ENCODE measurements at places on chromosomes 11 and 22.

DNA sequence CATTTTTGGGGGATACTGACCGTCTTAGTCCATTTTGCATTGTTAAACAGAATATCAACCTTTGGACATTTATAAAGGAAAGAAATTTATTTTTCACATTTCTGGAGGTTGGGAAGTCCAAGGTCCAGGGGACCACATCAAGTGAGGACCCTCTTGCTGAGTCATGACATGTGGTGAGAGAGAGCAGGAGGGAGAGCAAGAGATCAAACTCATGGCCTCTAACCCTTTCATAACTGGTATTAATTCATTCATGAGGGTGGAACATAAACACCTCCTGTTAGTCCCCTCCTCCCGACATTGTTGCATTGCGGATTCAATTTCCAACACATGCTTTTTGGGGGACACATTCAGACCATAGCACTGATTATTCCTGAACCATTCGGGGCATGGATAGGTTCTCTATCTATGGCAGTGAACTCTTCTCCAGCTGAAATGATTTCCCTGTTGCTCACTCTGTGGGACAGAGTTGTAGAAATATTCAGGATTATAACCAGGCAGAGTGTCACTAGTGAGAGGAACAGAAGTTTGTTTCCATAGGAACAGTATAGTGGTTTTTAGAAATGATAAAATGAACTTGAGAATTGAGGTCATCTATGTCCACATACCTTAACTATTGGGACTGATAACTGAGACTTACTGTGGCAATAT is 88.2 kb upstream of the OR9Q1 start:
- DNase-seq, result no peak

GRCh38 chr22:46619830-46620501 is at the start of gene GRAMD4:
Gene GRAMD4 (plus strand): TSS chr22:46620386. CDS start chr22:46626800, 6,414 bp downstream.
- DNase-seq, result no peak

DNA sequence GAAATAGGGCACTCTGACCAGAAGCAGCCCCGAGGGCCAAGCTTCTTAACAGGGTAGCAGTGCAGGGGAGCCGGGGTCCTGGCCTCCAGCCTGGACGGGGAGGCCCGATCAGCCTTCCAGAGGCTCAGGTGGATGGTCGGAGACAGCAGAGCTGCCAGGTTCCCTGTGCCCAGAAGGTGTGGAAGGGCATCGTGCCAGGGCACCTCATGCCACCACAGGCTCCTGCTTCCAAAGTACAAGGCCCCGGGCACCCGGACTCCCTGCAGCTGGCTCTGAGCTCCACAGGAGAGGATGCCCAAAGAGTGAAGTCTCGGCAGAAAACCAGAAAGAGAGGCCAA is 14.3 kb downstream of the EHD1 start:
- DNase-seq, result no peak

DNA sequence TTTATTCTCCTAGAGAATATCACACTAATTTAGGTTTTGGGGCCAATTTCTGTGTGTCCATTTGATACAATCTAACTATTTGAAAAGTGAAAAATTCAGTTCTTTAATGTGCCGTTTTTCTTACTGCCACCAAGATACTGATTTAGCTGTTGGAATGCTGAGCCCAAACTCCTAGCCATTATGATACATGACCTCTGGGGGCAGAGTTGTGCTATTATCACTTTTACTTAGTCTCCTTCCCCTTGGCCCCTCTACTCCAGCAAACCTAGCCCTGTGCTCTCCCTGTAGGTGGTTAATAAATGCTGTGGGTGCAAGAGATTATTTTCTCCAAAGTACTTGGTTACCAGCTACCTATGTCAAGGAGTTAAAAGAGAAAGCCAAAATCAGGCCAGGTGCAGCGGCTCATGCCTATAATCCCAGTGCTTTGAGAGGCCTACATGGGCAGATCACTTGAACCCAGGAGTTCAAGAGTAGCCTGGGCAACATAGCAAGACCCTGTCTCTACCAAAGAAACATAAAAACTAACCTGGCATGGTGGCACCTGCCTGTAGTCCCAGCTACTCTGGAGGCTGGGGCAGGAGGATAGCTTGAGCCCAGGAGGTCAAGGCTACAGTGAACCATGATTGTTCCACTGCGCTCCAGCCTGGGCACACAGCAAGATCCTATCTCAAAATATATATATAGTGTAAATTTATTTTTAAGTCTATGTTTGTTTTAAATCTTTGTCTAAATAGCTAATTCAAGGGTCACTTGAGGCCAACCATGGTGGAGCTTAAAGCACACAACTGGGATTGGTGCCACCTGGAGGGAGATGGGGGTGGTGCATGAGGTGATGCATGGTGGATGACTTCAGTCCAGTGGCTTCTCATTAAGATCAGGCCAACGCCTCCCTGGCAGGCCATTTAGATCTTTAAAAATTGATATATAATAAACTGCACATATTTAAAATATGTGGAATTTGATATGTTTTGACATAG is 193.2 kb upstream of the PLET1 start:
- no peak for DNase-seq

DNA sequence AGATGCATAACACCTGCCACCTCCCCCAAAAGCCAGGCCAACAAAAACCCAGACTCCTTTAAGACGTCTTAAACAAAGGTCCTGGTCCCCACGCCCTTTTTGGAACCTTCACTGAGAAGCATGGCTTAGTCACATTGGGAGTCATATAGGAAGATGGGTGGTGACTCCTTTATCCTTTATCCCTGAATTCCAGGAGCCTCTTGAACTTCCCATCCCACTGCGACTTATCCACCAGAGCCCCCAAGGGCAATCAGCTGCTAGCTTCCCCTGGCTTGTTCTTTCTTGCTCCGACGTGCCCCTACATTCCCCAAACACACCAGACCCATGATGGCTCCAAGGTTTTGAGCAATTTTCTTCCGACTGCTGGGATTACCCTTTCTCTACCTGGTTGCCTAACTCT is 567.0 kb upstream of the CADM1 start:
- no peak for DNase-seq

- DNase-seq, result no peak
These were observed 2.6 kb downstream of the ANKRD13D start for GRCh38 chr11:67291481-67292381.

DNA sequence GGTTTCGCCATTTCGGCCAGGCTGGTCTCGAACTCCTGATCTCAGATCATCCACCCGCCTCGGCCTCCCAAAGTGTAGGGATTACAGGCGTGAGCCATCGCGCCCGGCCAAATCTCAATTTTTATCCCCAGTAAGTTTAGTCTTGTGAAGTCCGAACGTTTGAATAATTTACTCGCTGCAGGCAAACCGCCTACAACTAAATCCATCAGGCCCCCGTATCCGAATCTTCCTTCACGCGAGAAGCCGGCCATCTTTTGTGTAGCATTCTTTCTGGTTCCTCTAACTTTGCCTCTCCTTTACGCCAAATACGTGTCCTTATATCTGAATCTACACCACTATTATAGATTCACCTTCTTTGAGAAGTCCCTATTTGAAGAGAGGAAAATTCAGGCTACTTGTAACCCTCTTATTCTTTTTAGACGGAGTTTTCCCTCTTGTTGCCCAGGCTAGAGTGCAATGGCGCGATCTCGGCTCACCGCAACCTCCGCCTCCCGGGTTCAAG is 581 bp upstream of the EIF3L start:
- DNase-seq, result peak; percentile 46

GRCh38 chr11:66291706-66292542 is at the start of gene TMEM151A:
Gene TMEM151A (plus strand): TSS chr11:66291894. CDS start chr11:66292014, 120 bp downstream.
- DNase-seq, result peak; percentile 48

DNA sequence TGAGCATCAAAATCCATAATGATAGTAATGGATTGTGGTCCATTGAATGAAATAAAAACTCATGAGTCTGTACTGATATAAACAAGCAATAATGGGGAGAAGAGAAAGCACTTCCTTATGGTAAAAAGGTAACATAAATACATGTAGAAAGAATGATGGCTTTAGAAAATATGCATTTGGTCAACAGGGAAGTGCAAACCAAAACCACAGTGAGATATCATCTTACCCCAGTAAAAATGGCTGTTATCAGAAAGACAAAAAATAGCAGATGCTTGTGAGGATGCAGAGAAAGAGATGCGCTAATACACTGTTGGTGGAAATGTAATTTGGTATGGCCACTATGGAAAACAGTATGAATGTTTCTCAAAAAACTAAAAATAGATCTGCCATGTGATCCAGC is 6.9 kb upstream of the MMP20 start:
- DNase-seq, result no peak

GRCh38 chr11:121337740-121338272 is 45.2 kb downstream of the SC5D start:
- DNase-seq, result no peak

DNA sequence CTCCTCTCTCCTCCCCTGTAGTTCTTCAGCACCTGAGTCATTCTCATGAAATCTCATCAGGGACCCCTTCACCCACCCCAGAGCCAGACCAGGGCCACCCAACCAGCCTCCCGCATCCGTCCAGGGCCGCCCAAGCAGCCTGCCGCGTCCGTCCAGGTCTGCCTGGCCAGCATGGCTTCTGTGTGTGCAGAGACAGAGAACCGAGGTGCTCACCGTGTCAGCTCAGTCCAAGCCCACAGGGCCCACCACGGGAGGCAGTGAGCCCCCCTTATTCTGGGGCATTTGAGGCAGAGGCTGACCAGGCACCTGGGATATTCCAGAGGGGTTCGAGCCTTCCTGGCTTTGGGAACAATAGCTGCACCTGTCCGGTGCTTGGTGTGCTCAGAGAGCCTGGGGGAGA is 1117.3 kb downstream of the BRD1 start:
- DNase-seq, result no peak

DNA sequence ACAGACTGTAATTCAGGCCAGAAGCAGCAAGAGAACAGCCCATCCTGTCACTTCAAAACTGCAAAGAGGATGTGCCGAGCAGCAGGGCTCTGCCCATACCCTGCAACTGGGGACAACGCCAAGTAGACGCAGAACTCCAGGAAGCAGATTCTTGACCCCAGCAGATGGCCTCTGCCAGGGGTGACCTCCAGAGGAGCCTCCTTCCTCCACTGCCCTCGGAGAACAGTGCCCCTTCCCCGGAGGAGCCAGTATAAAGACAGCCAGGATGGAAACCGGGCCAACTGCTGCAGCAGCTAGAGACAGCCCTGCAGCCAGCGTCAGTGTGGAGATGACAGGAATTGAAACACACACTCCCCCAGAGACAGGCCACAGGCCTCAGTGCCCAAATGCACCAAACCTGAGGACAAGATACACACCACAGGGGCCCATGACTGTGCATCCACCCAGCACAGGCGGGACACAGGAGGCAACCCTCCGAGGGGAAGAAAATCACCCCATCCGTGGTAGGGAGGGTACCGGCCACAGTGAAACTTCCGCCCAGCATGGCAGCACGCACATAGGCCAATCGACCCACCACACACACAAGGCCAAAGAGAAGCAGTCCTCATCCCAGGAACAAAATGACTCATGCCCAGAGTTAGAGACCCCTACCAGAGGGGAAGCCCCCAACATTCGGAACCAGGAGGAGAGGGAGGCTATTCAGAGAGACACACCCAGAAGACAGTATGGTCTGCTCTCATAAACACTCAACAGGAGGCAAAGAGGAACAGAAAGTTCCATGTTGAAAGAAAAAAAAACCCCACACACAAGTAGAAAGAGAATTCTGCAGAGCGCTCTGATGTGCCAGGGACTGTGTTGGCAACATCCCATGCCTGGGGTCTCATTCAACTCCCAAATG is 5.6 kb downstream of the AHNAK start:
- DNase-seq, result no peak

DNA sequence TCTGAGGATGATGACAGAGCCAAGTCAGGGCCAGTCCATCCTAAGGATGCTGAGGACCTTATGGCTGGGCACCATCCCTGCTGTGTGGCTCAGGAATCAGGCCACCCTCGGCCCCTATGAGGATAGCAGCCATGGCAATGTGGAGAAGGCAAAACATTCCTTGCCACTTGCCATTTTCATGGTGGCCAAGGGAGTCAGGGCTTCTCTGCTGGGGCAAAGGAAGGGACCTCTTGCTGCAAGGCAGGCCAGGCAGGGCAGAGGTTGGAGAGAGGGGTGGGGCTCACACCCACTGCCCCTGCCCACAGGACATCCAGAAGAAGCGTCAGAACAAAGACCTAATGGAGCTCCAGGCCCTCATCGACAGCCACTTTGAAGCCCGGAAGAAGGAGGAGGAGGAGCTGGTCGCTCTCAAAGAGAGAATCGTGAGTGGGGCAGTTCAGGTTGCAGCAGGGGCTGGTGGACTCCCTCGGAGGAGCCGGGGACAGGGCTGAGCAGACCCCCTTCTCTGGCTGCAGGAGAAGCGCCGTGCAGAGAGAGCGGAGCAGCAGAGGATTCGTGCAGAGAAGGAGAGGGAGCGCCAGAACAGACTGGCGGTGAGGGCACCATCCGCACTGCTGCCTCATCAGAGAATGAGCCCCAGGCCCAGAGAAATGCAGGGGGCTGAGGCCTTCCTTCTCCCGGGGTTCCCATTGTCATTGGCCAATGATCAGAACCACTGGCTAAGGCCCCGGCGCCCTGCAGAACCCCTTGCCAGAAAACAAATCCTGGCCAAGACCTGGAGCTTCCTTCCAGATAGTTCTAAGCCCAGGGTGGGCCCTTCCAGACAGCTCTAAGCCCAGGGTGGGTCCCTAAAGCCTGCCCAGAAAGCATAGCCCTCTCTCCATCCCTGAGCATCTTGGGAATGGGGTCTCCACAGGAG is 13.5 kb upstream of the MRPL23 start:
- DNase-seq, result no peak

- no peak for DNase-seq
These were observed 18.0 kb downstream of the ACRV1 start for GRCh38 chr11:125662689-125663088.
